Activated CD4-positive, alpha-beta T cell treated with anti-CD3 and anti-CD28 coated beads for 1 hour (primary cell): ENCODE measurements at places on chromosomes 2 and 18.

DNA sequence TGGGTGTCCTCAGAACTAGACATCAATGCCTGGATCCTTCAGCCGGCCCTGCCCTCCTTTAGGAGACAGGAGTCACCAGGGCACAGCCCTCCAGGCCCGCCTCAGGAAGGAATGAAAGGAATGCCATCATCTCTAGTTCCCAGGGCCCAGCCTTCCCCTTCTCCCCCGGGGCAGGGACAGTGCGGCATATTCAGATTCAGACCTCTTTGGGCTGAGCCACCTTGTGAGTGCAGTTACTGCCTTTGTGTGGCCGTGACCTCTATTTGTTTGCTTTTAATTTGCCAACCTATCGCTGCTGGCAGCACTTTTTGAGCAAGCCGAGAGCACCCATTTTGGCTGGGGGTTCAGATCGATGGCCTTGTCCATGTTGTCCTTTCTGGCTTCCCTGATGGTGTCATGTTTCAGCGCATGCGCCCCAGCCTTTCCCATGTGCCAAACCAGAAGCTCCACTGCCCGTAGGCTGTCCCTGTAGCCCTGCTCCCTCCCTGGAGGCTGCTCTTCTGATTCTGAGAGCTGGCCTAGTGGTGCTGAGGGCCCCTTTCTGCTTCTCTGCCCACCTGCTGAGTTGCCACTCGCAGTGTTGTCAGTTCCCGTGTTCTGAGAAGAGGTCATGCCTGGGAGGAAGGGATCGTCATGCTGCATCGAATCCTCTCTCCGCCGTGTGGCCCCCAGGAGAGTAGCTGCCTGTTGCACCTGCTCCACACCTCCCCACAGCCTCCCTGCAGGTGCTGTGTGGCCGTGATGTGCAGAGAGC lies 10.9 kb downstream of the ANKRD23 start:
- DNase-seq = no peak

GRCh38 chr2:55869637-55870325 lies 53.8 kb downstream of the EFEMP1 start:
- no peak for DNase-seq

GRCh38 chr18:48840491-48840877 lies 110.3 kb downstream of the SMAD7 start:
- DNase-seq = no peak

GRCh38 chr2:236833501-236834073 lies 252.1 kb upstream of the COPS8 start:
- no peak for DNase-seq

DNA sequence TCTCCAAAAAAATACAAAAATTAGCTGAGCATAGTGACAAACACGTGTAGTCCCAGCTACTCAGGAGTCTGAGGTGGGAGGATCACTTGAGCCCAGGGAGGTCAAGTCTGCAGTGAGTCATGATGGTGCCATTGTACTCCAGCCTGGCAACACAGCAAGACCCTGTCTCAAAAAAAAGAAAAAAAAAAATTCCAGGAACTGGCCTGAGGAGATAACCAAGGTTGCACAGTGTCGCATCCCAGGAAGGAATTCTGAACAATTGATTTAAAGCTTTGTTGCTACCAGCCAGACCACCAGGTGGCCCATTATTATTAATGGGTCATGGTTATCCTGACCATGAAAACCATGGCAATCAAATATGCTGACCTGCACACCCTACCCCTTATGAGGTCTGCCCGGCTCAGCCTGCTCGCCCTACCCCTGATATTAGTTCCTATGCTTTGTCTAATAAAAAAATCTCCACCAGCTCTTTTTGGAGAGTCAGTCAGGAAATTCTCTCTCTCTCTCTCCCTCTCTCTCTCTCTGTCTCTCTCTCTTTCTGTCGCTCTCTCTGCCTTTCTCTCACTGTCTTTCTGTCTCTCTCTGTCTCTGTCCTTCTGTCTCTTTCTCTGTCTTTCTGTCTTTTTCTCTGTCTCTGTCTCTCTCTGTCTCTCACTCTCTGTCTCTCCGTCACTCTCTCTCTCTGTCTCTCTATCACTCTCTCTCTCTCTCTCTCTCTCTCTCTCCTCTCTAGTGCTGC lies 73.7 kb downstream of the NCAPH start:
- no peak for DNase-seq

DNA sequence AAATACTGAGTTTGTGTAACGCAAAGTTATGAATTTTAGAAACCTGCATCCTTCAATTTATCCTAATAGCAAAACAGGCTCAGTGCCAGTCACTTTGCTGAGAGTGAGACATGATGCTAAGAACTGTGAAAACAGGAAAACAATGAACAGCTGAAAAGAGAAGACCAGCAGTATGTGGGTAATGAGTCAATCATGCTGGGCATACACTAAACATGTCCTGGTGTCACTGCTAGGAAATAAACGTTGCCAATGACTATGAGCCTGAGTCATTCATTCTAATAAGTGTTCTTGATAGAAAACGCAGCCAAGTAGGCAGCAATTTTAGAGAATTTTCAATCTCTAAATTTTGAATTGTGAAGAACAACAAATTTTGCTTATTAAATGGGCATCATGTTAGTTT lies 237.3 kb downstream of the GALR1 start:
- DNase-seq = no peak

DNA sequence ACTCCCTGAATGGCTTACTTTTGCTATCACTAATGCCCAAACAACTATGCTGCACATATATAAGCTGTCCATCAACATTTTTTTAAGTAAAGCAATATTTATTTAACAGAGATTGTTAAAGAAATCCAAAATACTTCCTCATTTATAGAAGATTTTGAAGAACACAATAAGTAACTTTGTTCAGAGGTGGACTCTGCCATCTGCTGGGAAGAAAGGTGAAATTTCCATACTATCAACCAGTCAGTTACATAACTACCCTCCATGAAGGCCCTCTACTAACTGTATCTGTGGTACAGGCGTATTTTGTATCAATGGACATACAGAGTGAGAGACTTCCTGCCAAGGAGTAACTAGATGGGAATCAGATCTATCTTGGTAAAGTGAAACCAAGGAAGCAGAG lies 106.0 kb downstream of the DTNB start:
- no peak for DNase-seq

GRCh38 chr2:186060744-186061440 lies 322.3 kb downstream of the FSIP2 start:
- no peak for DNase-seq

GRCh38 chr18:24003903-24004640 lies 10.5 kb upstream of the TTC39C start:
- DNase-seq = no peak

DNA sequence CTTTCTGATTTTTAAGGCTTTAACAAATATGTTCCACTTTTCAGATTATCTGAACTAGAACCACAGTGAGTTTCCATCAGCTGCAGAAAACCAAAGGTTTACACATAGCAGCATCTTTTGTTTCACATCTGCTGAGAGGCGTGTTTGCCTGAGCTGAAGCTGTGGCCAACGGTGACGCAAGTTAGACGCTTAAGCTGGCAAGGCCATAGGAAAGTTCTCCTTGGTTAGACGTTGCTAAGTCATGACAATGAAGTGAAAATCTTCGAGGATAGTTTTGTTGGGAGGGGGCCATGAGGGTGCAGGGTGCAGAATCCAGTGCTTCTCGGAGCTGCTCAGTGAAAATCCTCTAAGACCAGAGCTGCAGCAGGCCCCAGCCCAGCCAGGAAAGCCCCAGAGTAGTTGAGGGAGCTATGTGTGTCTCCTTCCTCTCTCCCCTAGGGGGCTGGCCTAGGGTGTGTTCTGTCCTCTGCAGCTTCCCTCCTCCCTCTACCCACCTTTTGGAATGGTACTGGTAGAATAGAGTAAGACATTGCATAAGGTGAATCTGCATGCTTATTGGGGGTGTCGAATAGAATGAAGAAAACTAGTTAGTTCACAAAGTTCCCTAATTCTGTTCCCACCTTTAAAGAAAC lies 105.4 kb downstream of the FHOD3 start:
- no peak for DNase-seq

- no peak for DNase-seq
Observed at GRCh38 chr18:45149712-45150111, 465.6 kb upstream of the SLC14A2 start.

GRCh38 chr2:174327841-174328113 lies 7.0 kb upstream of the SP9 start:
- DNase-seq = no peak

- DNase-seq = no peak
Observed at GRCh38 chr18:36089001-36089400, 21.6 kb upstream of the RPRD1A start.

DNA sequence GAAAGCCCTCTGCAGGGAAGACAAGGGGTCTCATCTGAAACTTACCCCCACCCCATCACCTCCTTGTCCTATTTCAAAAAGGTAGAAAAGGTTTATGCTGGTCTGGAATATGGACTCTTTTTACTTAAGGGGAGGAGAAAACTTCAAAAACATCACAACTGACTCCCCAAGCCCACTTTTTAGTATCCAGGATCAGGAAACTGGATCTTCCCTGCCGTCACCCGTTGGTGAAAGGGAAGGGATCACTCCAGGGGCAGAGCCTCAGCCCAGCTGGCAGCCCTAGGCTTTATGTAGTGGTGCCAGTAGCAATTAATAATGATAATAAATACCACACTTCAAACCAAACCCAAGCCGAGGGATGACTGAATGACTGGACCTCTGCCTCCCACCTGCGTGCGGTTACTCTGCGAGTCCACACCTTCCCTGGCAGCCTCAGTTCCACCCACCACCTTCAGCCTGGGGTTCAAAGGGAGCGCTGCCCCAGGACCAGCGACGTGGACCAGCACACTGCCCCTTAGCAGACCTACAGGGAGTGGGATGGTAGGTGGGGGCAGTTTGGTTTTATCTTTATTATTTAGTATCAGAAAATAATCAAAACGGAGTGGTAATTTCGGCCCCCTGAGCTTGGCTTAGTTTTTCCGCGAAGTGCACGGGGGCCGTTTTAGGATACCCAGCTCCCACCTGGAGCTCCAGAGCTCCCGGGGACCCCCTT lies 4.9 kb upstream of the GATA6 start:
- no peak for DNase-seq

DNA sequence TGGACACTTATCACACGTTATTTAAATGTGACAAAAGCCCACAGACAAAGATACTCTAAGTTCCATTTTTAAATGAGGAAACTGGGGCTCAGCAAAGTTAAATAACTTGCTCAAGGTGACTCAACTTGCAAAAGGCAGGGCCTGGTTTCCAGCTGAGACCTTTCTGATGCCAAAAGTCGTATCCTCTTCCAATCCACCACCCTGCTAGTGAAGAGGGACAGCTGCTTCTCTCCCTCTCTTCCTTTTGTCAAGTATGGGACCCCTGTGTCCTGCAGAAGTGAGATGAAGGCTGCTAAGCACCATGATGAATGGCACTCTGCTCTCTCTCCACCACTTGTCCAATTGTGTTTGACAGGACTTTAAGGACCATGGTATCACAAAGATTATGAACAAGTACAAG lies 140.9 kb downstream of the DYM start:
- no peak for DNase-seq

DNA sequence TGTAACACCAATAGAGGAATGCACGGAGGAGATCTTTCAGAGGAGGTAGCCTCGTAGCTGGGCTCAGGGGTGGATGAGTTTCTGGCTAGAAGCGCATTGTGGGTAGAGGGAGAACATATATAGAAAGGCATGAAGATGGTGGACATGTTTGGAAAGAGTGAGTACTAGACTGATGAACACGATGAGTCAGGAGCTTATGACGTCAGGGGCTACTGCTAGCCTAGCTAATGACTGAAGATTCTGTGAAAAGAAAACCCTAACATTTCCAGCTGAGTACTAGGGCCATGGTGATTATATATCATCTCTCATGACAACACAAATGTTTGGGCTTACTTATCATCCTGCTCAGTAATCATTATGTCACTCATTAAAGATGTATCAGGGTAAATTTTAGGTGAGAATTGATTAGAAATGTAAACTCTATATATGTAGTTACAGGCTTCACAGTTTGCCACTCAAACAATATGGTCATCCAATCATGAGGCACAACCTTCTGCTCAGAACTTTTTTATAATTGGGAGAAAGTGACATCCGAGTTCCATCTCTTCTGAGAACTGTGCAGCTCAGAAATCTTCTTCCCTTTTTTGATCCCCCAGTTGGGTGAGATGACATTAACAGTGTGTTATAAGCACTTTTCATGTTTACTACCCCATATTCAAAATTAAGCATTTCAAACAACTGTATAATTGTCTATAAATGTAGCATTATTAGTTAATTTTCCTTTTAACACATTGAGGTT lies 22.2 kb upstream of the IL1RN start:
- DNase-seq = no peak

- DNase-seq = no peak
Observed at GRCh38 chr2:147479358-147479757, 365.5 kb upstream of the ACVR2A start.

DNA sequence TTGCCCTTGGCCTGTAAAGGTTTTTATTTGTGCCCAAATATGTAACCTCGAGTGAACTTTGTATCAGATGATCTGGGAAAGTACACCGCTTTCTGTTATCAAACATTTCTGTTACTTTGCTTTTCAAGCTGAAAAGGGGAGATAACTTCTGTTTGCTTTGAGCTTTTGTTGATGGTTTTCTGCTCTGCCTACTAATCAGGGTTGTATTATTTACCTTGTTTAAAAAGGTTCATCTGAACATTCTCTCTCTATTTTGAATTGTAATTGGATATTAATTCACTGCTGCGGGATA lies 79.4 kb downstream of the XRCC5 start:
- no peak for DNase-seq

GRCh38 chr18:70290482-70291294 lies 1.8 kb downstream of the SOCS6 start:
- DNase-seq = no peak
